ENCODE measurements at places on chromosomes 12 and 14.

- DNase-seq, result no peak
Measured at GRCh38 chr12:120761519-120761934, 35.9 kb downstream of the ACADS start.

GRCh38 chr14:30267141-30267540 lies 291.8 kb upstream of the G2E3 start:
- no peak for DNase-seq

GRCh38 chr12:124551268-124552144 lies 15.9 kb downstream of the NCOR2 start:
- DNase-seq, result no peak

- no peak for DNase-seq
Measured at GRCh38 chr12:77746096-77746495, 84.6 kb upstream of the NAV3 start.

- no peak for DNase-seq
Measured at GRCh38 chr12:13583630-13584029, 387.1 kb downstream of the EMP1 start.

GRCh38 chr12:19992311-19992710 lies 376.0 kb upstream of the PDE3A start:
- no peak for DNase-seq

DNA sequence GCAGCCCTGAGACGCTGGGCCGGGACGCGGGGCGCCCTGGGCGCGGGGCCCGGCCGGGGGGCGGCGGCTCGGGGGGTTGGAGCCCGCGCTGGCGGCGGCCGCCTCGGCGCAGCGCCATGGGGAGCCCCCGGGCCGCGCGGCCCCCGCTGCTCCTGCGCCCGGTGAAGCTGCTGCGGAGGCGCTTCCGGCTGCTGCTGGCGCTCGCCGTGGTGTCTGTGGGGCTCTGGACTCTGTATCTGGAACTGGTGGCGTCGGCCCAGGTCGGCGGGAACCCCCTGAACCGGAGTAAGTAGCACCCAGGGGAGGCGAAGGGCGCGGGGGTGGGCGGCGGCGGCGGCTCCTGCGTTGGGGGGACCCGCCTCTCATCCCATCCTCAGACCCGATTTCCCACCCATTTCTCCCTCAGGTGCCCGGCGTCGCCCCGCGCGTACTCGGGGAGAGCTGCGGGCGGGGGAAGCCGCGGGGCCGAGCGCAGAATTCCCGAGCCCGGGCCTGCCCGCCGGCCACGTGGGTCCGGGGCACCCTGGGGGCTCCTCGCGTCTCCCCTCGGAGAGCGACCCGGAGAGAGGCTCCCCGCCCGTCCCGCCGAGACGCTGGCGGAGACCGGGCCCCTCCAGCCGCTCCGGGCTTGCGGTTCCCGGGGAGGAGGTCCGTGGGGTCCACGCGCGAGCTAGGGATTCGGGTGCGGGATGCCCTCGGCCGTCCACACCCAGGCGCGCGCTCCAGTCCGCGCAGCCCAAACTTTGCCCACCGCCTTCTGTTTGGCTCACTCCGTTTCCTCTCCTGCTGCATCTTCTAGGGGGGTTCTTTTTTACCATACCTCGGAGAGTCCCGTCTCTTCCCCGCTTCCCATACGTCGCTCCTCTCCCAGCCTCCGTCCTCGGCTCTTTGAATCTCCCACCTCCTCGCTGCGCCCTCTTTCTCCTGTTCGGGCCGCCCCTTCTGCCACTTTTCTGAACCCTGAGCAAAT lies 807 bp downstream of the B4GALNT3 start:
- no peak for DNase-seq

- no peak for DNase-seq
Measured at GRCh38 chr12:44889926-44890325, 13.8 kb upstream of the NELL2 start.

DNA sequence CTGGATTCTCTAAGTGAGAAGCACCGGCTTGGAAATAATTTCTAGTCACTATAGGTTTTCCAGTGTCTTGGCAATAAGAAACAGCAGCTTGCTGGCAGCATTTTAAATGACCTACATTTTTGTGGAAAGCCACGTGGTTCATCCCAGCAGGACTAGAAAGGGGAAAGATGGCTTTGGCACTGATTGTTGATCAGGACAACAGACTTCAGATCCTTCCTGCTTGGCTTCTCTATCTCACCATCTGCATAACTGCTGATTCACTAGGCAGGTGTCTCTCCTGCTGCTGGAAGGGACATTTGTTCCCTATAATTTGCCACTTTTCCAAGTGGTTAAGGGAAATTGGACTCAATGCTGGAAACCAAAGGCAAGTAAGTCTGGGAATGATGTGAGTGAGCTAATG lies 131.0 kb downstream of the TTC8 start:
- DNase-seq, result no peak

- DNase-seq, result no peak
Measured at GRCh38 chr12:15532364-15532977, 210.2 kb downstream of the PTPRO start.

DNA sequence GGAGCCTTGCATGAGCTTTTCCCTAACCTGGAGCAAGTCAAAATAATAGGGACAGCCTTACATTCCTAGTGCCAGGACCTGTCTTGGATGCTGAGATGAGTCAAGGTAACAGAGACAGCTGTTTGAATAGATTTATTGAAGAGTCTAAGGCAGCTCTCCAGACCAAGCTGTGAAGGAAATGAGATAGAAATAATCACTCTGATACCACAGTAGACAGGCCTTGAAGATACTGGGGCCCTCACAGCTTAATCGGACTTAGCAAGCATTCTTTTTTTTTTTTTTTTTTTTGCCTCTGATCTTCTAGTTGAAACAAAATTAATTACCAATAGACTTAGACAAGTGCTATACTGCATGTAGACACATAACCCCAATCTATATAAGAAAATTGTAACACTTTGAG lies 3.1 kb upstream of the RNASE9 start:
- DNase-seq, result no peak

- DNase-seq, result no peak
Measured at GRCh38 chr12:13613297-13613696, 368.1 kb downstream of the GRIN2B start.

- DNase-seq, result peak; percentile 2
Measured at GRCh38 chr12:126772171-126772864, 1494.7 kb upstream of the TMEM132C start.

GRCh38 chr14:68593806-68594536 lies 198.9 kb downstream of the ZFP36L1 start:
- no peak for DNase-seq
